ENCODE measurements at places on chromosomes 12 and 14.

- no peak for DNase-seq
Measured at GRCh38 chr14:99391671-99392070, 89.0 kb downstream of the SETD3 start.

- DNase-seq = no peak
Measured at GRCh38 chr12:54220567-54220966, 31.8 kb upstream of the SMUG1 start.

GRCh38 chr12:70691018-70691672, 53.9 kb upstream of the PTPRB start:
- no peak for DNase-seq

DNA sequence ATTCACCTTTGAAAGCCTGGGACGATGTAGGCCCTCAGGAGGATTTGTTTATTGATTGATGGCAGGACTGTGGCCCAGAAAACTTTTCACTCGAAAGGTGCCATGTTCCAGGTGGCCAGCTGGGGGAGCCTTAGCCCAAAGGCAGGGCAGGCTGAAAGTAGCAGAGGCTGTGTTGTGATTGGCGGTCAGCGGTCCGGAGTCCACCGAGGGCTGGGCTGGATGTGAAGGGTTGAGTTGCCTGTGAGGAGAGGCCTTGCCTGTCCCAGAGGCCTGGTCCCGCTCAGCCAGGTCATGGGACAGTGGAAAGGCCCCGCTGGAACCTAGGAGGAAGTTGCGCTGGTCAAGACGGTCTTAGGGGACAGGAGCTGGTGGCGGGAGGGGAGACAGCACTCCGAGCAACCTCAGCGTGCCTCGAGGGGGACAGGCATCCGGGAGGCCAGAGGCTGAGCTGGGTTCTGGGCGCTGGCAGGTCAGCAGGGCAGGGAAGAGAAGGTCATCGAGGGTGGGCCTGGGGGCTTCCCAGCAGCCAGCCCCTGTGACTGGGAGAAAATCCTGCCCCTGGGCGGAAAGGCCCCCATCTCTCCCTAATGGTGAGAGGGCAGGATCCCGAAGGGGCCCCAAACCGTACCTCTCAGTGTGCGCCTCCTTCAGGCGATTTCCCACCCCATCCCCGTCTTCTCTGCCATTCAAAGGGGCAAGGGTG, 26.3 kb downstream of the CMA1 start:
- peak; percentile 32 for DNase-seq

GRCh38 chr12:98725476-98726247, 80.6 kb downstream of the APAF1 start:
- DNase-seq = peak; percentile 62

- no peak for DNase-seq
Measured at GRCh38 chr14:33560718-33561431, 390.0 kb downstream of the EGLN3 start.

- no peak for DNase-seq
Measured at GRCh38 chr14:92553438-92553837, 39.9 kb downstream of the RIN3 start.

GRCh38 chr12:91813701-91814100, 331.9 kb downstream of the BTG1 start:
- no peak for DNase-seq

DNA sequence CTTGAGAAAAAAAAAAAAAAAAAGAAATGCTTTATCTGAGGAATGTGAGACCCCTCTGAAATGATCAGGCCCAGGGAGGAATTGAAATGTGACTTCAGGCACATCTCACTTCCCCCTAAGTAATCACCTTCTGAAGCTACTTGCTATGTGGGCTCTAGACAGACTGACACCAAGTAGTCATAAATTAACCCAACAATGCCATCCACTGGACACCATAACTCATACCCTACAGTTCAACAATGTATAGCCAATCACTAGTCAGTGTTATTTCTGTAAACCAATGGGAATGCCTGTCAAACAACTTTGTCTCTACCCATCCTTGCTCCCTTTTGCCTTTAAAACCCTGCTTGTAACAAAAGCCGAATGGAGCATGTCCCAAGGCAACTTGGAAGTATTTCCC, 182.7 kb upstream of the TMPO start:
- DNase-seq = no peak

- DNase-seq = no peak
Measured at GRCh38 chr12:93713060-93713459, 35.9 kb downstream of the CRADD start.
